Breast epithelium (tissue), 4 donors: ENCODE measurements at places on chromosomes 1 and 21. TPM values are rescaled to one million over a fixed set of nuclear protein-coding genes. Genes with fewer than 3 reads are reported as not detected.

The CHIA gene
- total RNA-seq: not detected

The ICOSLG gene
- 4.2 TPM for total RNA-seq

The ZNF281 gene
- total RNA-seq: 16.1 TPM

DNA sequence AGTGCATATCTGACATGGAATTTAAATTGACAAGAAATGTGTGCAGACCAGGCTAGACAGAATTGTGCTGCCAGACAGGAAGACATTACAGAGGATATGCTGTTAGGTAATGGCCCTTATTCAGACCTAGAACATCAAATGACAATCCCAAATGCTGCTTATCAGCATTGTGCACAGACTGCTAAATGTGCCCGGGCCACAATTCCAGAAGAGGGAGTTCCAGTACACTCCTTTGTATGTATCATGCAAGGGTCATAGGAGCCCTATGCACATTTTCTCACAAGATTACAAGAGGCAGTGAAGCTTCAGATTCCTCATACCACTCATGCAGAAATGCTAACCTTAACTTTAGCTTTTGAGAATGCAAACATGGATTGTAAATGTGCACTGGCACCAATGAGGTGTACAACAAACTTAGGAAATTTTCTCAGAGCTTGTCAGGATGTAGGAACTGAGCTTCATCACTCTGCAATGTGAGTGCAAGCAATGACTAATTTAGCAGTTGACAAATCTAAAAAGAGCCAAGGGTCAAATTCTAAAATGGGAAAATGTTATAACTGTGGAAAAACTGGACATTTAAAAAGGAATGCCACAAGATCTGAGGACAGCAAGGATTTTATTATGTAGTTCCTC is 273.5 kb downstream of the COL11A1 start:
- no peak for DNase-seq

DNA sequence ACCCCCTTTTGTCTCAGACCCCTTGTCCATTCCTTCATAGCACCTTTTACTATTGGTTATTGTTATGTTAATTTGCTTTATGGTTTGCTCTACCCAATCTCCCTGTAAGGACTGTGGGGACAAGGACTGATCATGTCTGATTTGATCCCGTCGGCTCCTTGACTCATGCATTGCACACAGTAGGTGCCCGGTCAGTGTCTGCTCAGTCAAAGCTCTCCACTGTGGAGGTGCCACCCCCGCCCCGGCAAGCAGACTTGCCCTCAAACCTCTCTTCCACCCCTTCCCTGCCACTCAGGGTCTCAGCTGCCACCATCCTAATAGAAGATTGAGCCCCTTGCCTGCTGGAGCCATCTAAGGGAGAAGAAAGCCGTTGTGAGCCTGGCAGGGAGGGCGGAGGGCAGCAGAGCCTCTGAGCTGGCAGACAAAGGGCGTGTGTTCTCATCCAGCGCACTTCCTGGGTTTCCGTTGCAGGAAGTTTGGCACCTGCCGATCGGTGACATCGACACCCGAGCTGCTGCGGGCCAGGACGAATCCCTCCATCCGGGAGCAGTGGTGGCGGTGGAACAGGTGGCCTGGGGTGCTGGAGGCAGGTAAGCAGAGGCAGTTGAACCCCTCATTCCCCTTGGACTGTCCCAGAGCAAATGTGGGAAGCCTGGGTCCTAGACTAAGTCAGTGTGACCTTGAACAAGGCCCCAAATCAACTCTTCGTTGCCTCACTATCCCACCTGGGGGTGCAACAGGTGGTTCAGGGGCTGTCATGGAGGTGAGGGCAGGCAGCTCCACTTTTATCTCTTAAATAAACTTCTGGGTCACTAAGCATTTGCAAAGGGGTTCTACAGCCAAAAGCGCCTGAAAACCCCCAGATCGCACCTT is 2.2 kb upstream of the FBLIM1 start:
- DNase-seq: peak; percentile 66

DNA sequence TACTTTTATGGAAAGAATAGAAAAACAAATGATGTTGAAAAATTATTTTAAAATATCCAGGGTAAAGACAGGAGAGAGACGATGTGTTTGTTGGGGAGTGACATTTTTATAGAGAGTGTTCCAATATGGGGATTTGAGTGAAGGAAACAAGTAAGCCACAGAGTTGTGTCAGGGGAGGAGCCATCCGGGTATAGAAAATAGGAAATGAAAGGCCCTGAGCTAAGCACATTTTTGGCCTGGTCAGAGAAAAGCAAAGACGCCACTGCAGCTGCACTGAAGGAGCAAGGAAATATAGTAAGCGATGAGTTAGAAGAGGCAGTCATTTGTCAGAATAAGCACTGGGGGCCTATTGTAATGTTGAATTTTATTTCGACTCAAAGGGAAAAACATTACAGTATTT is 107.3 kb upstream of the ADGRL4 start:
- no peak for DNase-seq

DNA sequence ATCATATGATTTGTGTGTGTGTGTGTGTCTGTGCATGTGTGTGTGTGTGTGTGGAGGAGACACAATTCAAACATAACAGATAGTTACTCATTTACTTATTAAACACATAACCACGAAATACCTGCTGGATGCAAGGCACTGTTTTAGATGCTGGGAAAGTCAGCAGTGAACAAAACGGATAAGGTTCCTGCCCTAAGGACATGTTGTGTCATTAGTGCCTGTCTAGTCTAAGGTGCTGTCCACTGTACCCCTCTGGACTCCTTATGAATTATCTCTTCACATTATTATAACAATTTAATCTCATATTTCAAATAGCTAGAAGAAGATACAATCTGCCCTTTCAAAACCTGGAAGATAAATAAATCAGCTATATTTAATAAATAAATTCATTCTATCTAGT is 162.4 kb downstream of the PLPPR5 start:
- DNase-seq: no peak

GRCh38 chr1:82377201-82377884 is 576.6 kb downstream of the ADGRL2 start:
- no peak for DNase-seq

DNA sequence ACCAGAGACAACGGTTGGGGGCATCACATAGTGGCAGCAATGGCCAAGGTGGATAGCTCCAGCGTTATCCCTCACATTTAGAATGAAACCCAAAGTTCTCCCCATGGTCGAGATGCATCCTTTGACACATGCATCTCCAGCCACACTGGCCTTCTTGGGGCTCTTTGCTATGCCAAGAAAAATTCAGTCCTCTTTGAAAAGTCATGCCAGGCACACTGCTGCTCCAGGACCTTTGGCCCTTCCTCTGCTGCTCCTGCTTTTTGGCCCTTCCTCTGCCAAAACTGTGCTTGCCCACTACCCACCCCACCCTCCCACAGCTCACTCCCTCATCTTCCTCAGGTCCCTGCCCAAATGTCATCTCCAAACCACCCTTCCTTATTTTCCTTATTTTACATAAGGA is 106.4 kb downstream of the C1orf94 start:
- no peak for DNase-seq
